T-helper 22 cell (primary cell): ENCODE measurements at places on chromosomes 1 and 21.

- no peak for DNase-seq
Observed at GRCh38 chr1:207064561-207064960, 11.5 kb downstream of the PFKFB2 start.

GRCh38 chr1:43582162-43582566 is 51.5 kb downstream of the PTPRF start:
- DNase-seq = no peak

GRCh38 chr1:235018161-235018560 is 110.5 kb downstream of the TOMM20 start:
- DNase-seq = no peak

- DNase-seq = no peak
Observed at GRCh38 chr1:80542231-80542630, 1258.5 kb upstream of the ADGRL2 start.
